Articular chondrocyte of knee joint (primary cell): ENCODE measurements at places on chromosomes 16 and 17. TPM values are rescaled to one million over a fixed set of nuclear protein-coding genes. Genes with fewer than 3 reads are reported as not detected.

SLC12A4 gene
- 50.7 and 54.7 TPM in 2 replicates for total RNA-seq

FASN gene
- total RNA-seq: 40.9 and 57.5 TPM in 2 replicates

CBX1 gene
- total RNA-seq: 52.4 and 53.0 TPM in 2 replicates

C17orf78 gene
- total RNA-seq: not detected in 2 replicates

RPUSD1 gene
- total RNA-seq: 15.8 and 16.6 TPM in 2 replicates

KRTAP4-4 gene
- not detected in 2 replicates for total RNA-seq

TP53TG3C gene
- not detected in 2 replicates for total RNA-seq

ASPSCR1 gene
- 18.8 and 22.2 TPM in 2 replicates for total RNA-seq

KRT15 gene
- total RNA-seq: 0.11 TPM in 1 of 2 replicates, not detected in the other

CLDN9 gene
- total RNA-seq: not detected in 2 replicates

ST6GALNAC2 gene
- 0.78 and 1.4 TPM in 2 replicates for total RNA-seq

ARL5C gene
- not detected in 2 replicates for total RNA-seq

CLEC10A gene
- not detected in 2 replicates for total RNA-seq

CLEC18A gene
- 0.65 and 0.86 TPM in 2 replicates for total RNA-seq

GSDMA gene
- 0.22 and 0.39 TPM in 2 replicates for total RNA-seq

DPEP2 gene
- total RNA-seq: not detected in 2 replicates

SLFN14 gene
- not detected in 2 replicates for total RNA-seq

RNF222 gene
- not detected in 2 replicates for total RNA-seq

SLC16A6 gene
- total RNA-seq: under 0.01 TPM in 1 of 2 replicates, not detected in the other

TPPP3 gene
- 0.22 and 0.52 TPM in 2 replicates for total RNA-seq

HNF1B gene
- total RNA-seq: not detected in 2 replicates

NKD1 gene
- 0.54 and 0.78 TPM in 2 replicates for total RNA-seq

ETV4 gene
- 0.26 and 0.32 TPM in 2 replicates for total RNA-seq

PYY gene
- 0.11 and 0.13 TPM in 2 replicates for total RNA-seq

CD79B gene
- 7.5 and 14.1 TPM in 2 replicates for total RNA-seq
